ENCODE measurements at places on chromosomes 13 and 19.

DNA sequence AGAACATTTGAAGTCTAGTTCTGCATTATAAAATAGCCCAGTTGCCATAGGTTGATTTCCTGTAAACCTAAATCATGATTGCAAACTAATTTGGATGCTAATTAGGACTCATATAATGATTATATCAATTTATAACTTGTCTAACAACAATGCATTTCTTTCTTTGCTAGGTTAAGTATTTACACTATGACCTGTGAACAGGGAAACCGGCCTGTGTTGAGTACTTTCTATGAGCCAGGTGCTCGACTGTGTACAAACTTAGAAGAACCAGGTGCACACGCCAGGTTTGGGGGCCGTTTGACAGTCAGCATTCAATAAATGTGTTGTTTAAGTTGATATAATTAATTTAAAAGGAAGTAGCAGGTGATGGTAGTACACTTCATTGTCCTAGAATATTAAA, 203.1 kb downstream of the TM9SF2 start:
- no peak for DNase-seq

- DNase-seq: no peak
These were observed 9.4 kb downstream of the ARHGAP33 start for GRCh38 chr19:35784503-35785338.

DNA sequence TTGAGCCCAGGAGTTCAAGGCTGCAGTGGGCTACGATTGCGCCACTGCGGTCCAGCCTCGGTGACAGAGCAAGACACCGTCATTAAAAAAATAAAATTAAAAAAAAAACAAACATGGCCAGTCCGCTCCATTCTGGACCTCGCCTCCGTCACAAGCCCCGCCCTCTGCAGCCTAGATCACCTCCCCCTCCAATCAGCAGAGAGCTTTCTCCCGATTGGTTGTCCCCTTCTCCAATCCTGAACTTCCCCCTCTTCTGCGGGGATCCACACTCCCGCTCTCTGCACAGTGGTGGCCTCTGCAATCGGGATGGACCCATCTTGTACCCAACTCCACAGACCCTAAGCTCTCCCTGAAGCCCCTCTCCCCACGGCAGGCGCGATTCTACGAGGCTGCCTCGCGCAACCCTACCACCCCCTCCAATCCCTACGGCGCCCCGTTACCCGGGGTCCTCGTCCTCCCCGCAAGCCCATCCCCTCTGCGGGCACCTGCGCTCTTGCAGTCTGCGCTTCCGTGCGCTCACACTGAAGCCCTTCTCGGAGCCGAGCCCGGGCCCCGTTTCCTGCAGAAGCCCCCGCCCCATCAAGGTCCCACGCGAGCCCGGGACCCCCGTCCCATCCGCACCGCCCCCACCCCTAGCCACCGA, 540 bp downstream of the TMEM160 start:
- no peak for DNase-seq

- DNase-seq: no peak
These were observed 45.1 kb upstream of the MCF2L start for GRCh38 chr13:112923962-112924361.

DNA sequence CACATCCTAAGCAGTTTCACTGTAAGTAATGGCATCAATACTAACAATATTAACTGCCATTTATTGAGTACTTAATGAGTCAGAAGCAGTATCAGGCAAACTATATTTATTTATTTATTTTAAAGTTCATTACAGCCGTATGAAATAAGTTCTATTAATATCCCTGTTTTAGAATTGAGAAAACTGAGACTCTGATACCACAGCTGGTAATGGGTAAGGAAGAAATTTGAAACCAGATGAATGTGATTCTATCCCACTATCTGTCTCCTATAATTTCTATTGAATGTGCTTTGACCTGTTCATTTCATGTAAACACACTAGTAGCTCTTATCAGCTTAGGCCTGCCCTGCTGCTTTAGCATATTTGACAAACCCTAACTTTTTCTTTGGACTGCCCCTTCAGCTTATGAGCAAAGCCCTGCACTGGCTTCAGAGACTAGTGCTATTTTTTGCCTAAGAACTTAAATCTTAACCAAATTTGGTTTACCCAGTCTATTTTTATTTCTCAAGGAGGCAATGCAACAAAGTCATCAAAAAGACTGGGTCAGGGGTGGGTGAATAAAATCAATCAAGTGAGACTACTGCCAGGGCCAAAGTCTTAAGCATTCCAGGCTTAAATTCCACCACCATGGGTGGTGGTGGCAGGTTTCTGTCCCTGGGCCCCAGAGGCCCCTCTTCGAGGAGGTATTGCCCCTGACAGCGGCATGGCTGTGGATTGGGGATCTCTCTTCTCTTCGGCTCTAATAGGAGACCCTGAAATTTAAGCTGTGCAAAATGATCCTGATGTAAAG, 143.4 kb downstream of the DLEU7 start:
- no peak for DNase-seq

GRCh38 chr13:60431108-60431700, 34.2 kb downstream of the TDRD3 start:
- DNase-seq: peak; percentile 88

GRCh38 chr19:4304538-4305256, at the start of gene FSD1:
Gene FSD1, plus strand, starts transcription at chr19:4304598. Its CDS starts 149 bp downstream, at chr19:4304747.
- DNase-seq: no peak

DNA sequence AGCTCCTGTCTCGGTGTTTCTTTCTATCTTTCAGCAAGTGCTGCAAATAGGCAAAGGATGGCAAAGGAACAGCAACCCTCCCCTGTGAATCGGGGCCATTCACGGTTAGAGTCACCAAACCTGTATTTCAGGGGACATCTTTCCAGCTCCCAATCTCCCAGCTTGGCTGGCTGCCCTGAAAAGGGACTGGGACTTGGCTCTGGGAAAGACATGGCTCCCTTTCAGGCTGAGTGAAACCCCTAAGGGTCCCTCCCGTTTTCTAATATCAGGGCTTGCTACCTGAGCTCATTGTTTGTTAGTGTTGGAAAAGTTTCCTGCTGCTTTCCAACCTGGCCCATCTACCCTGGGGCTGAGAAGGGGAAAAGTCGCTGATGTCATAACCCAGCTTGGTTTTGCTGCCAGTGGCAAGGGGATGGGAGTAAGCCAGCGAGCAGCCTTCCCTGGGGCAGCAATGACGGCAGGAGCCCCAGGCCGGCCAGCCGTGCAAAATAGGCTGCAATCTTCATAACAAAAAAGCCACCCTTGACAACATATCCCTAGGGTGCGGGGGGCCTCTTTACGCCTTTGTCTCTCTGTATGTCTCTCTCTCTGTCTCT, 29.9 kb downstream of the SERP2 start:
- no peak for DNase-seq

DNA sequence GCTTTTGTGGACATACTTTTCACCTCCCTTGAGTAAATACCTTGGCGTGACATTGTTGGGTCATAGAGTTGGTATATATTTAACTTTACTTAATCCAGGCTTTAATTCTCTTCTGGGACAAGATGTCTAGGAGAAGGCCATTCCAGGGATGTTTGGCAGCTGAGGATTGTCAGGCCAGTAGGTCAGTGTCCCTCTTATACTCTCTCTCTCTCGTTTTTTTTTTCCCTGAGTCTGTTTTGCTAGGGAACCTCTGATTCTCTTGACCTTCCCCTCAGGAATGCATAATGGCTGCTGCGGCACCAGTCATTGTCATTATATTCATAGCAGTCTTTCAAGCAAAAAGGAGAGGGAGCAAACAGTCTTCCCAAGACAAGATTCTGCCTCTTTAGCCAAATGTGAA, 48.8 kb downstream of the BICRA start:
- DNase-seq: no peak

- no peak for DNase-seq
These were observed 72.2 kb downstream of the CEBPG start for GRCh38 chr19:33445442-33446329.

DNA sequence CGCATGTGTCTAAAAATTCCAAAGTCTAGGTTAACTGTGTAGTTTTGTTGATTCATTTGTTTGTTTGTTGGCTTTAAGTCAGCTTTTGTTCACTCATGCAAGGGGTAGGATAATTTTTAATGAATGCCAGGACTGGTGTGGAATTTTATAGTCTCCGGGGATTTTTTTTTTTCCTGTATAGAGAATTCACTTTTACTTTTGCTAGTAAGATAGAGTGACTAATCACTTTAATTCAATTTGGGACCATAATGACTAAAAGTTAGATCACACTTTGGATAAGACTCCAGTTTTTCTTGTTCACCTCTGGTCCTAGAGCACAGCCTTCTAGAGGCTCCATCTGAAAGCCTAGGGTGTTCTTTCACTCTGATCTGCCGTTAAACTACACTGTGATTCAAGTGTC, 1690.0 kb downstream of the PCDH9 start:
- no peak for DNase-seq

DNA sequence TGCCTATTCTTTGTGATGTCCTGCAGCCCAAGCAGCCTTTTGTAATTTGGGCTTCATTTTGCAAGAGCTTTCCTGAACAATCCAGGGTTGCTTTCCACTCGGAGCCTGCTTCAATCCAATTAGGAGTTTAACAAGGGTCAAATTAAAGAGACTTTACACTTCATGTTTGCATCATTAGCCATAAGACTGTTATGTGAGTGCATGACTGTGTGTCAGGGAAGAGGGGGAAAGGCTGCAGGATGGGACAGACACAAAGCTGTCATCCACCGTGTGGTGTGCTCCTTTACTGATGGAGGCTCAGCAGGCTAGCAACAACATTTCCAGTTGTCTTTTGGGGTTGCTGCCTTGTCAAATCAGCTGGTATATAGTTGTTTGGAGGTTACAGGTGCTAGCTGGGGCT, 23.7 kb upstream of the MAB21L1 start:
- no peak for DNase-seq

- no peak for DNase-seq
These were observed 11.7 kb downstream of the SYDE1 start for GRCh38 chr19:15118789-15119494.

GRCh38 chr19:1266129-1266915, 2.8 kb upstream of the CIRBP start:
- DNase-seq: no peak

DNA sequence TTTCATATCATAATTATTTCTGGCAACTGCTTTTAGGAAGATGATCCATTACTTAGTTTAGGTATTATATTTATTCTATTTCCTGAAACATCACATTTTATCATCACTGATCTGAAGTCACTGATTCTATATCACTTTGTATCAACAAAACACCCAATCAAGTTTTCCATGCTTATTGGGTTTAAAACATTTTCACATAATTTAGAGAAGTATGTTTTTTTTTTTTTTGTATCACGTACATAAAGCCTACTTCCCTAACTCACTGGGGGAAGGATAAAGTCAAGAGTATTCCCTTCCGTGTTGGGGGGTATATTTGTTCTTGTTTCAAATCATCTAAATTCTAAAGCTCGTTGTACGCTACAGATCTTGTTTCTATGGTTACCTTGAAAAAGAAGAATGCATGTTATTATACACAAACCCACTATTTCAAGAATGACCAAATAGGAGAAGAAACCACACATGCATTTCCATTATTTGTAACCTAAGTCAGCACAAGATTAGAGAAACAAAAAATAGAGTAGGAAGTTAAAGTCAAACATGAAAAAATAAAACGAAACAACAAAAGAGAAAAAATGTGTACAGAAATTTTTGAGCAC, 637.2 kb upstream of the MIR17HG start:
- DNase-seq: no peak

GRCh38 chr19:4130744-4131438, 7.0 kb upstream of the MAP2K2 start:
- no peak for DNase-seq

DNA sequence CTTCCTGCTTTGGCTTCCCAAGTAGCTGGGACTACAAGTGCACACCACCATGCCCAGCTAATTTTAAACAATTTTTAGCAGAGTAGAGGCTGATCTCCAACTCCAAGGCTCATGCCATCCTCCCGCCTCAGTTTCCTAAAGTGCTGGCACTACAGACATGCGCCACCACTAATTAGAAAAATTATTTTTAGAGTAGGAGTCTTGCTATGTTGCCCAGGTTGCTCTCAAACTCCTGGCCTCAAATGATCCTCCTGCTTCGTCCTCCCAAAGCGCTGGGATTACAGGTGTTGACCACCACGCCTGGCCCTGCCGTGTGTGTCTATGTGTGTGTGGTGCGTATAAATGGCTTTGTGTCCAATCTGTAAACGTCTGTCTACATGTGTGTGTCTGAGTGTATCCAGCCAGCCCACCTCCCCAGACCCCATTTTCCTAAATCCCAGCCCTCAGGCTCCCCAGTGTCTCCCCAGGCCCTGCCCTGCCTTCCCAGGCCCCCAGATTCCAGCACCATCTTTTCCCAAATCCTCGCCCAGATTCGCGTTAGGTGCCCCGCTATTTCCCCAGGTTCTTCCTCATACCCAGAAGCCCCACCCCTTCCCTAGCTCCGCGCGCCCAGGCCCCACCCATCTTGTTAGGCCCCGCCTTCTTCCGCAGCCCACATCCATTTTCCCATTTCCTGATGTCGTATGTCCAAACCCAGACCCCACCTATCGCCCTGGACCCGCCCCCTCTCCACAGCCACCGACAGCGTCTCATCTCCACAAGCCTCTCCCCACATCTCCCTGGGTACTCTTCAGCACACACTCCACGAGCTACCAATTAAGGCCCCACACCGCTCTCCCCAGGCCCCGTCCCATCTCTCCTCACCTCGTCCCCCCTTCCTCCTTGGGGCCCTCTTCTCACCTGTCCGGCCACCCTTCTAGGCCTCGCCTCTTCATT, 24.9 kb downstream of the SLC8A2 start:
- DNase-seq: no peak

GRCh38 chr13:108527844-108528243, 101.6 kb upstream of the MYO16 start:
- no peak for DNase-seq

DNA sequence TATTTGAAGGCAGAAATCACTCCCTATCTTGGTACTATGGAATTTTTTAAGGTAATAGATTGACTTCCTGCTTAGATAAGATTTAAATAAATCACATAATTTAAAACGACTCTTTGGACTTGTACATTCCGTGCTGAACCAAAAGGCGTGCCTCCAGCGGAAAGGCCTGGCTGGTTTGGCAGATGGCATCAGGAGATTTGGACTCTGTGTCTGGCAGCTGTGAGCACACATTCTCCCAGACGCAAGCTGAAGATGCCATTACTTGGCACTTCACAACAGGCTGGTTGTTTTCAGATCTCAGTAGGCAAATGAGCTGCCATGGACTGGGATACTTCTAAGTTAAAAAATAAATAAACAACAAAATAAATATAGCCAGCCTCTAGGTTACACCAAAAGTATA, 104.5 kb upstream of the SLC15A1 start:
- no peak for DNase-seq

All from SK-N-MC (cell line).